ENCODE measurements at places on chromosomes 7 and 10.

DNA sequence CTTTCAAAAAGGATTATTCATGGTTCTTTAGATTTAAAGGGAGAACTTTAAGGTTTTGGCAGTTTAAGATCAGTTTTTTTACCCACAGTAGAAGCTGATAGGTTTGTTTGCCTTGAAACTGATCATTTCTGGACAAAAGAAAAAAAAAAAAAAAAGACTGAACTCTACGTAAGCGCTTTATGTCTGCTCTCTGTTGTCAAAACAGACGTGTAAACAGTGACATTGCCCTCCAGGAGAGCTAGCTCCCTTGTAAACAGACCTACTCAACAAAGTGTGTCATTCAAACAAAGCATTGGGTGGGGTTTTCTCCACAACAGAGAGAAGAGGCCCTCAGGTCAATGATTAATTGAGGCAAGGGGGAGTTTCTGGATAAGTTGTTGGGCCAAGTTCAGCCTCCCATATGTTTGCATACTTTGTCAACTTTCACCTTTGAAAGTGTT is 568.1 kb upstream of the LRRN3 start:
- no peak for DNase-seq

GRCh38 chr10:4588824-4589223 is 237.2 kb upstream of the AKR1E2 start:
- DNase-seq: no peak

- DNase-seq: no peak
These were observed 3.4 kb upstream of the CHST12 start for GRCh38 chr7:2399848-2400587.

- no peak for DNase-seq
These were observed 31.1 kb downstream of the SKIDA1 start for GRCh38 chr10:21494191-21495001.

DNA sequence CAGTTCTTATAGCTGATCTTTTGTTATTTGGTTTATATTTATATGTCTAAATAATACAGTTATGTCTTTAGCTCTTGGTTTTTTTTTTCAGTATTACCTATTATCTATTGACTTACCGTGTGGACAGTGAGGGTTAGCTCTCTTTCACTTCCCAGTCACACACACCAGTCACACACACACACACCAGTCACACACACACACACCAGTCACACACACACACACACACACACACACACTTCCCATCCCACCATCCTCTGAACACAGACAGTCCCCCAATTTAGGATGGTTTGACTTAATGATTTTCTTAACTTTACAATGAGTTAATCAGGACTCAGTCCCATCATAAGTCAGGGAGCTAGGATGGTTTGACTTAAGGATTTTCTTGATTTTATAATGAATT is 18.9 kb upstream of the AGFG2 start:
- no peak for DNase-seq

DNA sequence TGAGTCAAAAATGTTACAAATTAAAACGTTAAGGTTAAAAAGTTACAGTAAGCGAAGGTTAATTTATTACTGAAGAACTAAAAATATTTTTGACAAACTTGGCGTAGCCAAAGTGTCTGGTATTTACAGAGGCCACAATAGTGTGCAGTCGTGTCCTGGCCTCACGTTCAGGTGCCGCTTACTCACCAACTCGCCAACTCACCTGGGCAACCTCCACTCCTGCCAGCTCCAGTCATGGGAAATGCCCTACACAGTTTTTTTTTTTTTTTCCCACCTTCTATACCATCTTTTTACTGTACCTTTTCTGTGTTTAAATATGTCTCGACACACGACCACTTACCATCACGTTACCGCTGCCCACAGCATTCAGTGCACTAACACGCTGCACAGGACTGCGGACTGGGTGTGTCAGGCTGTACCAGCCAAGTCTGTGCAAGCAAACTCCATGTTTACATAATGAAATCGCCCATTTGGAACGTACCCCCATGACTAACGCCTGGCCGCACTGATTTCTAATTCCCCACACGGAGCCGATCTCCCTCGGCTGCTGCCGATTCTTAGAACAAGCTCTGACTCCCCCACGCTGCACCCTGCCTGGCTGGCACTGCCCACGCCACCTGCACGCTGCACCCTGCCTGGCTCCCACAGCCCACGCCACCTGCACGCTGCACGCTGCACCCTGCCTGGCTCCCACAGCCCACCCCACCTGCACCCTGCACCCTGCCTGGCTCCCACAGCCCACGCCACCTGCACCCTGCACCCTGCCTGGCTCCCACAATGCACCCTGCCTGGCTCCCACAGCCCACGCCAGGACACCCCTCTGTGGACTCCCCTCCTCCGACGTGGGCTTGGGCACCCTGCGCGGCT is 203.1 kb downstream of the ZMYND11 start:
- no peak for DNase-seq

DNA sequence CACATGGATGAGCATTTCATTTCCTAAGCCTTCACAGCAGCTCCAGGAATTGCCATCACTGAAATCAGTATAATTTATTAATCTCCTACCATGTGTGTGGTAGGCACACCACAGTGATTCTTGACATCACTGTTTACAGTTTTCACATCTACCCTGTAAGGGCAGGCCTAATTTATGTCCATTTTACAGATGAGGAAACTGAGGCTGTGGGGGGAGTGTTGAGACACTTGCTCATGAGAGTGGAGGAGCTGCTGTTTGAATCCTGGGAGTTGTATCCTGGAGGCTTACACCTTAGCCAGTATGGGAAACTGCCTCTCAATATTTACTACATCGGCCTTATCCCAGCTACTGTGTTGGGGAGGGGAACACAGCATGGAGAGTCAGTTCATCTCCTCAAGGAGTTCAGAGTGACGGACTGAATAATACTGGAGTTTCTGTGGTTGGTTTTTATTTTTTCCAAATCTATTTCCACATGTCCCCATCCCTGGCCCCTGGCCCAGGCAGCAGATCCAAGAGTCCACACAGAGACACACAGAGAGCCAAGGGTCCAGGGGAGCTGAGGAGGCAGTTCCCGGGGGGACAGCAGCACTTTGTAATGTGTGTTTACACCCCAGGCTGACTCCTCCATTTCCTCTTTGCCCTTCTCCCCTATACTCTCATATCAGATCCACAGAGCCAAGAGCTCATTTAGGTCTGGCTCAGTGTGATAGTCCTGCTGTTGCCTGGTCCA is 13.2 kb downstream of the UBTD1 start:
- no peak for DNase-seq
